A549 (cell line): ENCODE measurements at places on chromosomes 11 and 22. TPM values are rescaled to one million over a fixed set of nuclear protein-coding genes. Genes with fewer than 3 reads are reported as not detected.

DNA sequence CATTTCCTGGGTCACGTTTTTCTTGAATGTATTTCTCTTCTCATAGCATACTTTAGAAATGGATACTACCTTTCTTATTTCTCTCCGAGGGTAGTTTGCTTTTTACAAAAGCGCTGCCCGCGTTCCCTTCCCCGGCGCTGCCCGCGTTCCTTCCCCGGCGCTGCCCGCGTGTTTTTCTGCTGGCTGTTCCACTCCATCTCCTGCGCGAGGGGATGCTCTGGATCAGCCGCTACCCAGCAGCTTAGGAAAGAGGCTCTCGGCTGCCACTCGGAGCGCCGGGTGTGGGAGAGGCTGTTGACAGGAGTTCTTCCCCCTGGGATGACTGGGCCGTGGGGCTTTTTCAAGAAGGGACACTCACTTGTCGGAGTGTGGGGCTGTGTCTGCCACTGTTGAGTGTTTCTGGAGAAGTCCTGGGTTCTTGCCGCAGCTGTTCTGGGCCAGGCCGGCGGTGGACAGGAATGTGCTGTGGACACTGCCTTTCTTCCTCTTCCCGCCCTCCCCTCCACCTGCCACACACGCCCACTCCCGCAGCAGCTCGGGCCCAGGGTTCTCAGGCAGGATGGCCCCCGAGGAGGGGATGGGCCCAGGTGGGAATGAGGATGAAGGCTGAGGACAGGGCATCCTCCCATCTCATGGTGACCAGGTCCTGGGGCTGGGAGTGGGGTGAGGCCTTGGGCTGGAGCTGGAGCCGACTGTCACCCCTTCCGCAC lies 30.6 kb downstream of the GLB1L2 start:
- DNase-seq, result no peak

DNA sequence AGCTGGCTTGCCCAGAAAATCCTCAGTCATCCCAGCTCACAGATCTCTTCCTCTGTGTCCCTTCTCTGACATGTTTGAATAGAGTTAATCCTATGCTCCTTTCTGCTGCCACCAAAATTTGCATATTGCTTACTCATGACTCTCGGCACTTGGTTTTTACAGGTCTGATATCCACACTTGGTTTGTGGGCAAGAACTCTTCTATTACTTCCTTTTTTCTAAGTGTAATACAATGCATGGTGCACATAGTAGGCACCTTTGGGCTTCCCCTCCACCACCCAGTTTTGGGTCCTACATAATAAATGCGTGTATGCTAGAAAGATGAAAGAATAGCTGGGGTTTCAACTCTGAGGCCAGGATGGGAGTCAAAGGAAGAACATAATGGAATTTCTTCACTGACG lies 69.7 kb upstream of the GRK3 start:
- no peak for DNase-seq

DNA sequence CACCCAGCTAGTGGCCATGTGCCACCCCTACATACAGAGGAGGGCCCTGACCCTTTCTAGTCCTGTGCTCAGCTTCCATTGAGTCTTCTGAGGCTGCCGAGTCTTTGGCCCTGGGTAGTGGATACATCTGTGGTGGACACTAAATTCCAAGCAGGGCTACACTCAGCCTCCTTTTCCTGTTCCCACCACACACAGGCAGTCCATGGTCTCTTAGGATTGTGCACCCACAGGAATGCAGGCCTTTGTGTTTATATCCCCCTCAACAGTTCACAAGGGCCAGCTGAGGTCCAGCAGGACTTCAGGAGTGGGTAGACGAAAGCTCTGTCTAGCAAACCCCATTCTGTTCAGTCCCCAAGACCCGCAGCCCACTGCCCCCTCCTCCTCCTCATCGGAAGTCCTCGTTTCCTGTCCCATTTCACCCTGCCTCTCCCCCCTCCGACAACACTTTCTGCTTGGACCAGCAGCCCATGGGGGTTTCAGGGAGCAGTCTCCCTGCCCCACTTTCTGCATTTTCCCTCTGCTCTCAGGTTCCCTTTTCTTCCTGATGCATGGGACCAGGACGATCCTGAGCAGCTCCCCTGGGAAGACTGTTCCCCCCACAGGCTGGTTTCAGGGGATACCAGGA lies 91.8 kb downstream of the SWAP70 start:
- no peak for DNase-seq

DNA sequence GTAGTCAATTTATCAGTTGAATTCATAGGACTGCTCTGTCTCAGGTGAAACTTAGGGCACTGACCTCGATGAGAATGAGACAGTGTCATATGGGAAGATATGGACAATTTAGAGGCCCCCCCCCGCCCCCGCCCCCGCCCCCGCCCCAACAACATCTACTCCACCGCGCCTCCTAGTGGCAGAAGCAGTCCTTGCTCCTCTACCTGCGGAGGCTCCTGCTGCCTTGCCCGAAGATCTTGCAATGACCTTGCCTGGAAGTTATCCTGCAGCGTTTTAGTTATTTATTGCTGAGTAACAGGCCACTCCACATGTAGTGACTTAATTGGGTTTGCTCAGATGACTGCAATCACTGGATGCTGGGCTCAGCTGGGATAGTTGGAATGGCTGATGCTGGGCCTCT lies 15.2 kb downstream of the SERPINH1 start:
- DNase-seq, result peak; percentile 61

- DNase-seq, result no peak
Measured at GRCh38 chr11:78166855-78167469, 21.5 kb downstream of the KCTD21 start.

DNA sequence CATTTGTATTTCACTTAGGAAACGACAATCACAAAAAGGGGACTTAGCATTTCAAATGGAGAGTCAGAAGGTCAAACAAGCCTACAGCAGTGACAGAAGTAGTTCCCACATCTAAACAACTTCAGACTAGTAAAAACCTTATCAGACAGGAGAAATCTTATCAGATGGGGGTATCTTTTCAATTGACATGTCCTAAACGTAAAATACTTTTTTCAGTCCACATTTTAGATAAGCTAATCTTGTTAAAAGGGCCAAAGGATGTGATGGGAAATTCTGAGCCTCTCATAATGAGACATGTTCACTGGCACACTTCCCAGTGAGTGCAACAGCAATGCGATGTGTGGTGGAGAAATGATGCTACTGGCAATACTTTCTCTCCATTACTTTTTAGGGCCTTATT lies 2.4 kb downstream of the MAPK1 start:
- no peak for DNase-seq

DNA sequence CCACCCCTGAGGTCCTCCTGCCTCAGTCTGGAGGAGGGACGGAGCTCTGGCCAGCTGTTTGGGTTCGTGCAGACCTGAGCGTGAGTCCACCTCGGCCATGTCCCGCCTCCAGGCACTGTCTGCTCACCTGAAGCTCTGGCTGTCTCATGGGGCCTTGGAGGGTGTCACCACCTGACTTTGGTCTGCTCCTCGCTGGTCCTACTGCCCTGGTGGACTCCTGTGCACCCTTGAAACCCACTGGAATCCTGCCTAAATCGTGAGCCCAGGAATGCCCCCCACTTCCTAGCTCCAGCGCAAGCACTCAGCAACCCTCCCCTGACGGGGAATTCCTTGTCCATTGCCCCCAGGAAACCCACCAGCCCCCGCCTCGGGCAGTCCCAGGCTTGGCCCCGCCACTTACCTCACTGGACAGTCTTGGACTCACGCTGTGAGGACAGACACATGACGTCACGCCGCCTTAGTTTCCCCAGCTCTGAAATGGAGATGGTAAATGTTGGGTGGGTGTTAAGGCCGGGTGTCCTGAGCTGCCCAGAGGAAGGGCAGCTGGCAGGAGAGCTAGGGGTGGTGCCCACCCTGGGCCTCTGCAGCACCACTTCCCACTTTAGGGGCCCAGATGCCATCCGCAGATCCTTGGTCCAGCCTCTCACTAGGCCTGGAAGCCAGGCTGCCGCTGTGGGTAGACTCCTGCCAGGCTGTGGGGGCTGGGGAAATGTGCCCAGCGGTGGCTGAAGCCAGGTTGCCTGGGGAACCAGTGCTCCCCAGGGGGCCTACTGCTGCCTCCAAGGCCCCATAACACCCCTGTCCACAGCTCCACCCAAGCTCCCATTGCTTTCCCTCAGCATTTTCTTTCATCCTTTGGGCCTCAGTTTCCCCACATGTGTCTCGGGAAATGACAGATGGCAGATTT lies 18.2 kb upstream of the TBX1 start:
- no peak for DNase-seq

GRCh38 chr22:32682990-32683389 lies 118.5 kb upstream of the TIMP3 start:
- DNase-seq, result no peak

GRCh38 chr11:19193916-19194315 lies 7.9 kb downstream of the CSRP3 start:
- DNase-seq, result no peak

GRCh38 chr11:74838188-74838587 lies 89.5 kb downstream of the RNF169 start:
- DNase-seq, result no peak

PDGFB gene
- 2.1 to 3.3 TPM (median 3.0 TPM) in 3 replicates for polyA plus RNA-seq

MPPED2 gene
- polyA plus RNA-seq, result not detected in 3 replicates
